ENCODE measurements at places on chromosomes 4 and X.

GRCh38 chr4:42995343-42995944, 102.9 kb downstream of the GRXCR1 start:
- no peak for DNase-seq

DNA sequence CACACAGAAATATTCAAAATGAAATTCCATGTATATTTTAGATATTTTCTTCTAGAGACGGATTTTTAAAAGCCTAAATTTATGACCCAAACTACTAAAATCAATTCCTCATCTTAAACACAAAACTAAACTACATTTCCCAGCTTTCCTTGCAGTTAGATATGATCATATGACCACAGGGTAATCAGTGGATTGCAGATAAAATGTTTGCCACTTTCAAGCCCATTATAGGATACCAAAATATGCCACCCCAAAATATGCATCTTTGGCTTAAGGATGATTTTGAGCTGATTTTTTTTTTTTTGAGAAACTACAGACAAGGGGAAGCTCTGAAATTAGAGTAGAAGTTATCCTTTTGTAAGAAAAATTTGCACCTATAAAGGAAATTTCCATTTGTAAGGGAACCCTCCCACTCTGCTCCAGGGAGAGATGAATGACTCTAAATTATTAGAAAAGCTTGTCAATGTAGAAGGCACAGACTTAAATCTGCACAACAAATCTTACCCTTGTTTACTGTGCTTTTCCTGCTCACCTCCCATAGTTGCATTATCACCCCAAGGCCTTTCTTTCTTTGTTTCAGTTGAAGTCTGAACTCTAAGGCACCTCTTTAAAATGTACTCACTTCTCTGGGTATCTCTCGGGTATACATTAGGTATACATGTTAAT, 503.0 kb downstream of the PDHA2 start:
- DNase-seq = no peak

- DNase-seq = no peak
Observed at GRCh38 chr4:152880263-152880662, 55.9 kb upstream of the FHDC1 start.

- no peak for DNase-seq
Observed at GRCh38 chr4:133524369-133524768, 375.3 kb downstream of the PCDH10 start.

GRCh38 chrX:71536285-71536684, 3.4 kb downstream of the OGT start:
- no peak for DNase-seq

- DNase-seq = no peak
Observed at GRCh38 chr4:123034023-123034422, 111.6 kb upstream of the NUDT6 start.

- peak; percentile 67 for DNase-seq
Observed at GRCh38 chr4:81724925-81725329, 253.2 kb upstream of the RASGEF1B start.

- DNase-seq = no peak
Observed at GRCh38 chrX:111823703-111824102, 52.3 kb upstream of the TRPC5OS start.

DNA sequence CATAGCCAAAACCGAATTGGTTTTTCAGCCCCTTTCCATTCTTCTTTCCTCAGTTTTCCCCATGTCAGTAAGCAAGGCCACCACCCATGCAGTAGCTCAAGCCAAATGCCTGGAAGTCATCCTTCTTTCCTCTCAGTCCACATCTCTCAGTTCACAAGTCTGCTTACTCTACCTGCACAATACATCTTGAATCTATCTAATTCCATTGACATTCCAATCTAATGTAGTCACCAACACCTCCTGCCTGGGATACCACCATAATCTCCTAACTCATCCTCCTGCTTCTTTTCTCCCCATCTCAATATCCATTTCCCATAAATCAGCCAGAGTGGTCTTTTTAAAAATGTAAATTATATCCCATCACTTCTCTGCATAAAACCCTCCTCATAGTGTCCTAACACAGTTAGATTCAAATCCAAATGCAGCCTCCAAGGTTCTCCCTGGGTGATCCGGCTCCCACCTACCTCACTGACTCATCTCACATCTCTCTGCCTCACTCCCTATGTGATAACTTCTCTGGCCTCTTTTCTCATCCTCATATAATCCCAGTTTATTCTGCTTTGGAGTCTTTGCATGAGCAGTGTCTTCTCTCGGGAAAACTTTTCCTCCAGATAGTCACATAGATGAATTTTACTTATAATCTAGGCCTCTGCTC, 26.9 kb downstream of the KCNIP4 start:
- no peak for DNase-seq

Data from Caki2 (cell line).